Skin of body (tissue), 3 donors: ENCODE measurements at places on chromosomes 12 and 14.
A peak's percentile ranks its signal among the peaks of the same experiment; 100 is the strongest.

- no peak for DNase-seq
These were observed 143.0 kb downstream of the TMTC1 start for GRCh38 chr12:29640589-29641345.

DNA sequence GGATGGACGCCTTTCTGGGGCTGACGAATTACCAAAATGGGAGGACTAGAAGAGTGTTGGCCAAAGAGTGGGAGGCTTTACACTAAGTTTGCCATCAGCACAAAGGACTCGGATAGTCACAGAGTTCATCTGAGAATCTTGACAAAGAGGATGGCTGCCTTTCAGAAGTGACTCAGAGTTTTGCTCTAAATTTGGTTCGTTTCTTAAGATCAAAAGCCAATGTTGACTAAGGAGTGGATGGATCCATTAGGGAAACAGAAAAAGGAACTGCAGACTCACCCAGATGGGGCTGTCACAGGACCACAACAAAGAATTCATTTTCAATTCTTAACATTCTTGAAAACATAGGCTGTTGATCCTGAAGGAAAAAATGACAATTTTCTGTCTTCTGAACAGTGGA is 81.3 kb upstream of the DUSP6 start:
- DNase-seq = no peak

- no peak for DNase-seq
These were observed 199.6 kb upstream of the CNOT2 start for GRCh38 chr12:70043490-70044138.

DNA sequence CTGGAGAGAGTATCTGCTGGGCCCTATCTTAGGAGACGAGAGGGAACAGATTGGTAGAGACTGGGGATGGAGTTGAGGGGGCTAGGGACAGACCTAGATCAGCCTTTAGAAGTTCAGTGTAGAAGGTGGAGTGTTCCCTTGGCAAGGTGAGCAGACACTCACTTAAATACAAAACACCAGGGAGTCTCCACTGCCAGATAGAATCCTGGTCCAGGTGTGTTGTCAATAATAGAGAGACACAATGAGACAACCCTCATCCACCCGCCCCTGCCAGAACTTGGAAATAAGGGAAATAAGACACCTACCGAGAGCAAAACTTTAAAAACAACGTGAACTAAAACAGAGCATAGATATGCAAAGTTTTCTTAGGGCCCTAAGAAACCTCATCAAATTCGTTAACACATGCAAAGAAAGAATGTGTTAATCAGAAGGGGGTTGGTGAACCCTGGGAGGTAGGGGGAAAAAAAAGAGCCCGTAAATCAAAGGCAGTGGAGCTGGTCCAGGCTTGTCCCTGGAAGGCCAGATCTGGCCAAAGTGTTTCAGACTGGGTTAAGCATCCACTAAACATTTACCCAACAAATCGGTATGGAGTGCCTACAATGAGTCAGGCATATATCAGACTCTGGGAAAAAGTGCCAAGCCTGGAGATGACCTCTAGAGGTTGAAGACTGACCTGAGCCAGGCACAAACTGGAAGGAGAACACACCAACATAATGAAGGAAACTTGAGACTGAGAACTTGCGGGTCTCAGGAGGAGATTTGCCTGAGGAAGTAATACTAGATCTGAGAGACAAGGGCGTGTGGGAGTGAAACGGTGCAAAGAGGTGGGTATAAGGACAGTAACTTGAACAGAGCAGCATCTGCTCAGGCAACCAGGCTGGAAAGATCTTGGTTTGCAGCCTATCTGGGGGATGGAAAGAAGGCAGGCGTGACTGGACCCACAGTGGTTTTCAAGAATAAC is 37.0 kb upstream of the OTX2 start:
- no peak for DNase-seq

DNA sequence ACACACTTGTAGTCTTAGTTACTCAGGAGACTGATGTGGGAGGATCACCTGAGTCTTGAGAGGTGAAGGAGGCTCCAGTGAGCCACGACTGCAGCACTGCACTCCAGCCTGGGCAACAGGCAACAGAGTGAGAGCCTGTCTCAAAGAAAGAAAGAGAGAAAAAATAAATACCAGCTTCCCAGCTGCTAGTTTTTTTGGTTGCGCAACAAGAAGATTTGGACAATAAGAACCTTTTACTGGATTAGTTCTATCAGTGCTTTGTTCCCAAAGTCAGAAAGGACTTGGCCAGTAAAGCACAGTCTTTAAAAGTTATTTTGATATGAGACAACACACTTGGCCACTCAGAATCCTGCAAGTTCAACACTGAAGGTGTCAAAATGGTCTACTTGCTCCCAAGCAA is 768.1 kb upstream of the LRFN5 start:
- DNase-seq = no peak

DNA sequence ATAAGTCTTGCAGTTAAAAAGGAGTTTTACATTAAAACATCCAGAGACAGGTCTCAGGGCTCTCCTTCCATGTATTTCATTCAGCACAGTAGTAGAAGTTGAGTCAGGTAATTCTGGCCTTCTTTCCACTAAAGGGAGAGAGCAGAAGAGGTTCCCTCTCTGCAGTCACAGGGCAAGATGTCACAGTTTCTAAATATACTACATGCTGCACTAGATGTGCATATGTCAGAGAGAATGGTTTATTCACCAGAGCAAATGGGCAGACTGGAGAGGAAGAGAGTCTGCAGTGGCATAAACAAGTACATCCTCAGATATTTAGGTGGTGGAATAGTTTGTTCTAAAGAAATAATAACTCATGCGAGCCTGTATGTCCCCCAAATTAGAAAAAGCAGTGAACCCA is 132.0 kb downstream of the KICS2 start:
- DNase-seq = no peak

GRCh38 chr12:71216725-71217579 is 59.2 kb upstream of the TSPAN8 start:
- peak; percentile 17 for DNase-seq

DNA sequence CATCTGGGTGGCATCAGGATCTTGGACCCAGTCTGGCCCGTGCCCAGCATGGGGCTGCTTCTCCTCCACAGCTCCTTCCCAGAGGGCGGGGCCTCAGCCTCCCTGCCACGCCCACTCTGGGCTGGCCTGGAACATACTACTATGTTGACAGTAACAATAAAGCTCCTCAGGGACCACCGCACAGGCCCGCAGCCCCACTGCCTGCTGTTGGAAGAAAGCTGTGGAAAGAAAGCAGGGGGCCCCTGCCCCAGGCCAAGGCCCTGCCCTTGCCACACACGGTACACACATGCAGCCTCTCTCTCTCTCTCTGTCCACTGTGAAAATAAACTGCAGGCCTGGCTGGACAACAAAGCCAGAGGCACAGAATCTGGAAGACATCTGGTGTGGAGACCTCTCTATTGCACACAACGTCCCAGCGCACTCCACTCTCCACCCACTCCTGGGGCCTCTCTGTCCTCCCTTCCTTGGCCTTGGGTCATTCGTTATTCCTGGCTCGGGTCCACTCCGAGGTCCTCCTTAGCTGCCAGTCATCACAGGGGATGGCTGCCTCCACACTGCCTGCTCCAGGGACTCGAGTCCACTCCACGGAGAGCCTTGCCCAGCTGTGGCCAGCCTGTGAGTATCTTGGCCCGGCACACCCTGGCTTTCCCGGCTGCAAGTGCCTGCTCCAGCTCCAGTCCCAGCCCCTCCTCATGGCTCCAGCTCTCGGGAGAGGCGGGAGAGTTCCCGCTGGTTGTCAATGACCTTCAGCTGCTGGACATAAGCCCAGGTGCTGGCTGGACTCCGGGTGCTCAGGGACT is 11.8 kb upstream of the ENDOU start:
- DNase-seq = no peak

DNA sequence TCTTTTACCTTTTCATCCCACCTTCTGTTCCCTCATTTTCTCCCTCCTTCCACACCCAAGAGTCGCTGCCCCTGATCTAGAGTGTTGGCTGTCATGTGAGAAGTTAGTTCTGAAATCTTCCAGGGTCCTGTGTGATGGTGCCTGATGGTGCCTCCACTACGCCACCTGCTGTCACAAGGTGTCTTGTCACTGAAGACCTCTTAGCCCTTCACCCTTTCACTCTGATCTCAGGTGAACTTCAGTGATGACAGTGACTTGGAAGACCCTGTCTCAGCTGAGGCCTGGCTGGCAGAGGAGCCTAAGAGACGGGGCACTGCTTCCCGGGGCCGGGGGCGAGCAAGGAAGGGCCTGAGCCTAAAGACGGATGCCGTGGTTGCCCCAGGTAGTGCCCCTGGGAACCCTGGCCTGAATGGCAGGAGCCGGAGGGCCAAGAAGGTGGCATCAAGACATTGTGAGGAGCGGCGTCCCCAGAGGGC is 7.6 kb upstream of the PFDN5 start:
- DNase-seq = peak; percentile 14

DNA sequence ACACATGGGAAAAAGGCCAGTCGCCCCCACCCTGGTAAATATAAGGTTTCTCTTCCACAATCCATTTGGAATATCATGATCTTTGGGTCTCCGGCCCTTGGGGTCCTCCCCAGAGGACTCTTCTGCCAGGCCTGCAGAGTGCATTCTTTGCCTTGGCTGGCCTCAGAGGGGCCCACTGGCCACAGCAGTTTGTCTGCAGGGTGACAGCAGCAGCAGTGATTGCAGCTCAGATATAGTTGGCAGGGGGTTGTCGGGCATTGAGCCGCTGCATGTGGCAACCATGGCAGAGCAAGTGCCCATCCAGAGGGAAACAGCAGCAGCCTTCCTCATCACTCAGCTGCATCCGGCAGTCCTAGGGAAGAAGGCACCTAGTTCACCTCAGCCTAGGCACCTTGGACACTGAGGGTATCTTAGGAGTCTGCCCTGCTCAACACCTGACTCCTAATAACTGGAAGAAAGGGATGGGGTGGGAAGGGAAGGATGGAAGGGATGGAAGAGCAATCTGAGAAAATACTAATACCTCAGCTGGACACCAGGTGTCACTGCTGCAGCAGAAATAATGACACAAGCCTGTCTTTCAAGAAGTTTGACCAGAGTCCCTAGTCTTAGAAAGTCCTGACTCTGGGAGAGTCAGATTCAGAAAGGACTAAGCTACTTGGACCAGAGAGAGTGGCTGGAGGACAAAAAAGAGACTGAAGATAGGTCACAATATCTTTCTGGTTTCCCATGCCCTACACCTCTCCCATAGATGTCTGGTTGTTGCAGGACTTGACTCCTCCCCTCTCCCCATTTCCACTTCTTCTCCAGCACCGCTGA is 8.9 kb downstream of the AJUBA start:
- peak; percentile 27 for DNase-seq

- no peak for DNase-seq
These were observed 65.0 kb upstream of the MON2 start for GRCh38 chr12:62401631-62402030.

DNA sequence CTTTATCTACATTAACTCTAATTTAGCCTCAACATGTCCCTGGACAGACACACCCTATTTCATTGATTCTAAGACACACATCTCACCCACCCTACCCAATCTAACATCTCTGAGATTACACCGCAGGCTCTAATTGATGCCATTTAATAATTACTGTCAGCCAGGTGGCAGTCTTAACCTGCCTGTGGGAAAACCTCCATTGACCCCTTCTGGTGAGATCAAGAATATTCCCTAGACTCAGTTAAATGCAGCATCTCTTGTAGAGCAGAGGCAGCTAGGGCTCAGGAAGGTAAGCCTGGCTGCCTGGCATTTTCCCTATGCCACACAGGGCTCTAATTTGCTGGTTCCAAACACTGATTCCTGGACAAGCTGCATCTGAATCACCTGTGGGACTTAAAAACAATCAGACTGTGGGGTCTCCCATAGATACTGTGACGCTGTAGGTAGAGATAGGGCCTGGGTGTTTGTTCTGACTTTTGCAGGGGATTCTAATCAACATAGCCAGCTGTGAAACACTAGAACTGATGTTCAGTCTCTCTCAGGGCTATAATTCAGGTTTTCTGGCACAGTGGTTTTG is 14.3 kb downstream of the MCRS1 start:
- DNase-seq = no peak

GRCh38 chr14:104980611-104981531 is 2.7 kb upstream of the AHNAK2 start:
- no peak for DNase-seq

DNA sequence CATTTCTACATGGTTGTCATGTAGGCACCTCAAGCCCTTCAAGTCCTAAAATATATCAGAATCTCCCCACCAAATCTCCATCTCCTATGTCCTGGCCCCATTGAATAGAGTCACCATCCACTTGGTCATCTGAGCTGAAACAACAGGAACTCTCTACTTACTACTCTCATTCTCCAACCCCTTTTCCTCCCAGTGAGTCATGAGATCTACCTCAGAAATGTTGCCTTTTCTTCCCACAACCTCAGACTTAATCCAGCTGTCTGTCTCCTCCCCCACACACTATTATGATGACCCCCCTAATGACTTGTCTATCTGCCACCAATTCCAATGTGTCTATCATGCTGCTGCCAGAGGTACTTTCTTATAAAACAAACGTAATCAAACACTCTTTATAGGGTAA is 72.3 kb upstream of the TMEM263 start:
- DNase-seq = no peak

DNA sequence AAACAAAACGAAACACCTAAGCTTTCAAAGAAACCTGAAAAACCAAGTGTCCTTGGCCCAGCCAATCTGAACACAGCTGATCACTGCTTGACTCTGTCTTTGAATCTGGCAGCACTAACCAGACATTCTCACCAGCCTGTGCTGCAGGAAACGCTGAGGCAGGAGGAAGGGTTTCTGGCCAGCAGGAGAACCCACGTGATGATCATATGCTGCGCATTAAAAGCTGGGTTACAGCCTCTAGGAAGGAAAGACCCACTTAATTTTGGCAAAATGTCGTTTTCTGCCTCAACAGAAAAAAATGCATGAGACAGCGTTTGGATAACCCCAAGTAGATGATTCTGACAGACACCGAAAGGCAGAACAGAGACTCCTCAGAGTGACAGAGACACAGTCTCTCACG is 9.8 kb downstream of the APPL2 start:
- peak; percentile 95 for DNase-seq

- no peak for DNase-seq
These were observed 377.0 kb upstream of the ATP2B1 start for GRCh38 chr12:90085494-90086274.

- DNase-seq = no peak
These were observed 35.7 kb downstream of the DNM1L start for GRCh38 chr12:32714772-32715171.

DNA sequence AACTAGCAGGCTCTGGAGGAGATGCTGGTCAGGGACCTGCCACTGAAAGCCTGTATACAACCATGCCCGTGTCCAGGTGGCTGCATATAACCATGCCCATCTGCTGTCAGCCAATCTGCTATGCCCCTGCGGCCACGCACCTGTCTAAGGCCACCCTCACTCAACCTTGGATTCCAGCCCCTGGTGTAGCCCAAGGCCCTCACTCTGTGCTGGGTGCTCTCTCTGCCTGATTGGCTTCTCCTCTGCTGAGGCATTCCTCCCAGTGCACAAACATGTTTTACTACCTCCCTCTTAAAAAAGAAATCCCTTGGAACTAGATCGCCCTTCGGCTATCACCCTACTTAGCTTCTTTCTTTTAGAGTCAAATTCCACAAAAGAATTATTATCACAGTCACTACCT is 45.5 kb downstream of the ZFP36L1 start:
- no peak for DNase-seq
